ENCODE measurements at places on chromosomes 2 and 18.

DNA sequence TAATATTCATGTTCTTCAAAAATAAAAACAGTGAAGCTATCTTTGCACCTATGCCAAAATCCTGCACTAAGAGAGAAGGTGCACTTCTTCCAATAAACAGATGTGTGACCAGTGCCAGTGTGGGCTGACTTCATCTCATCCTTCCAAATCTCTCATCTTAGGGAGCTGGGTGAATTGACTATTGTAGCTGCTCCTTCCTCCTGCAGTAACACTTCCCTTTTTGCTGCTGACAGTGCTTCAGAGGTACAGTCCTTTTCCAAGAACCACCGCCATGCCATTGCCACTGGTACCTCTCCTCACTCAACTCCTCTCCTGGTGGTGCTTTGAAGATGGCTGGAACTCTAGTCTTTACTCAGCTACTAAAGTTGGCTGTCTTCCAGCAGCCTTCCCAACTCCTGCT lies 42.1 kb upstream of the ARHGAP25 start:
- DNase-seq = no peak

- no peak for DNase-seq
Measured at GRCh38 chr2:233373316-233373715, 19.0 kb downstream of the DGKD start.

DNA sequence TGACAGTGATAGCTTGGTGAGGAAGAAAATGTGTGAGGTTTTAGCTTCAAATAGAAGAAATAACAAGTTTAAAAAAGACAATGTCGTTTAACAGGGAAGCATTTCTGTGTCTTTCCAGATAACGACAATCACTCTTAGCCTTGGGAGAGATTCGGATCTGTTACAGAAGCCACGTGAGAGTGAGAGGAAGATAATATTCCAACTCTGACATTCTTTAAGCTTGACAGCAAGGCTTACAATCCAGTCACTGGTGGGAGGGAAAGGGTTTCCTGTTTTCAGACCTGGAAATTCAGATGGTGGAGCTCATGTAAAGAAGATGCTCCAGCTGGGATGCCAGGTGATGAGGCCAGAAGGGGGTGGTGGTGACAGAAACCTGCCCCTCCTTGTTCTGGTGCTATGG lies 30.8 kb downstream of the FBXO48 start:
- peak; percentile 20 for DNase-seq

- peak; percentile 37 for DNase-seq
Measured at GRCh38 chr18:10518595-10519255, 7.1 kb upstream of the NAPG start.

GRCh38 chr2:40224318-40224717 lies 227.6 kb downstream of the SLC8A1 start:
- no peak for DNase-seq

GRCh38 chr2:109213646-109214433 lies 84.8 kb downstream of the SH3RF3 start:
- DNase-seq = peak; percentile 81

GRCh38 chr18:37393945-37394609 lies 171.5 kb downstream of the CELF4 start:
- peak; percentile 94 for DNase-seq

DNA sequence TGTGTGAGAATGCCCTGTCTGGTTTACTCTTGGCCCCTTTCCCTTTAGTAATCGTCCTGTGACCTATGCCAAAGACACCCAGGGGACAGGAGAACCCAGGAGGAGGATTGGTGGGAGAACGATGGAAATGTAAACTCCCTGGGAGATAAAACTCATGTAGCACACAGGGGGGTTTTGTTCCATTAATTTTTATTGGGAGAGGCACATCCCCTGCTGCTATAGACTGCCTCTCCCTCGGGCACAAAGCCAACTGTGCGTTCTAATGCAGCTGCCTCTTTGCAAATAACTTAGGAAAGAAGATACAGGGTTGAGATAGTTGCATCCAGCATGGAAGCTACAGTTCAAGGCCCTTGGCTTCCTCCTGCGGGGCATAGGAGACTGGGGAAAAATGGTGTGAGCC lies 489.6 kb downstream of the SLC4A3 start:
- no peak for DNase-seq

GRCh38 chr18:23735021-23735464 lies 45.8 kb downstream of the LAMA3 start:
- DNase-seq = no peak

GRCh38 chr18:37668971-37669747 lies 103.6 kb upstream of the CELF4 start:
- DNase-seq = no peak

GRCh38 chr2:14942987-14943386 lies 310.5 kb downstream of the LRATD1 start:
- DNase-seq = no peak

- DNase-seq = peak; percentile 31
Measured at GRCh38 chr2:221402072-221402471, 170.0 kb downstream of the EPHA4 start.

- no peak for DNase-seq
Measured at GRCh38 chr2:33074197-33074596, 127.4 kb downstream of the LTBP1 start.

GRCh38 chr2:106261871-106262321 lies 67.8 kb upstream of the UXS1 start:
- DNase-seq = no peak

DNA sequence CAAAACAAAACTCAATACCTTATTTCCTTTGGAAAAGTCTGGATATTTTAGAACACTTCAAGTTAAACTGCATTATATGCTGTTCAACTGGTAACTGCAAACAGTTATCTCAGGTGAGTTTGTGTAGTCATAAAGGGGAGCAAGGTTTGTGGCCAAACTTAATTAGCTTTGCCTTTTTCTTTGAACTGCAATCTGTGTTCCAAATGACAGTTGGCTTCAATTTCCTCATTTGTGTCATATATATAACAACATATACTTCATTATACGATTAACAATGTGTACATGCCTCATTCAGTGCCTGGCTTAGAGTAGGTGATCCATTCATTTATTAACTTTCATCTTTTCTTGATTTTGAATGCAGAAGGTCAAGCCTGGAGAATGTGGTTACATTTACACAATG lies 55.8 kb downstream of the KCNE4 start:
- no peak for DNase-seq

GRCh38 chr2:29219374-29219773 lies 104.2 kb downstream of the CLIP4 start:
- DNase-seq = no peak

DNA sequence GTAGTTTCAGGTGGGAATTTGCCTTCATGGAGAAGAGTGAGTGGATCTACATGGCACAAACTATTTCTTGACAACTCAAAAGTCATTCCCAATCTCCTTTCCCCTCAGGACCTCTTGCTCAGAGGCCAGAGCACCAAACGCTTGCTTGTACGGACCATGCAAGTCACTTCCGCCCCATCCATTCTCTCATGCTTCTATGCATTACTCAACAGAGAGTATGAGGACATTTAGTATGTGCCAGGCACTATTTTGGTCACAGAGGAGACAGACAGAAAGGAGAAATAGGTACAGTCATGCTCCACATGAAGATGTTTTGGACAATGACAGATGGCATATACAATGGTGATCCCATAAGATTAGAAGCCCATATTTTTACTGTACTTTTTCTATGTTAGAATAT lies 117.5 kb downstream of the ACTR3 start:
- DNase-seq = no peak
